Tongue (tissue), 3 donors: ENCODE measurements at places on chromosomes 1 and 21. TPM values are rescaled to one million over a fixed set of nuclear protein-coding genes. Genes with fewer than 3 reads are reported as not detected.

The COL9A2 gene
- 6.5 TPM for total RNA-seq

The TIAM1 gene
- total RNA-seq, result 28.0 TPM

The VAV3 gene
- total RNA-seq, result 39.8 TPM

The NR1I3 gene
- total RNA-seq, result not detected

The PDE4B gene
- 31.8 TPM for total RNA-seq

The AIRE gene
- total RNA-seq, result 0.10 TPM

The DMBX1 gene
- not detected for total RNA-seq

The DCLRE1B gene
- total RNA-seq, result 5.9 TPM

The TMEM222 gene
- 22.3 TPM for total RNA-seq

The IGSF3 gene
- 46.5 TPM for total RNA-seq

The OVAAL gene
- total RNA-seq, result not detected

The CLCA2 gene
- 12.7 TPM for total RNA-seq

The ZNF695 gene
- total RNA-seq, result 3.5 TPM

The ARTN gene
- total RNA-seq, result 0.82 TPM

The KCNE2 gene
- not detected for total RNA-seq

The CYP4A22 gene
- not detected for total RNA-seq

GRCh38 chr1:34864759-34865158, 5.2 kb upstream of the SMIM12 start:
- DNase-seq, result no peak

DNA sequence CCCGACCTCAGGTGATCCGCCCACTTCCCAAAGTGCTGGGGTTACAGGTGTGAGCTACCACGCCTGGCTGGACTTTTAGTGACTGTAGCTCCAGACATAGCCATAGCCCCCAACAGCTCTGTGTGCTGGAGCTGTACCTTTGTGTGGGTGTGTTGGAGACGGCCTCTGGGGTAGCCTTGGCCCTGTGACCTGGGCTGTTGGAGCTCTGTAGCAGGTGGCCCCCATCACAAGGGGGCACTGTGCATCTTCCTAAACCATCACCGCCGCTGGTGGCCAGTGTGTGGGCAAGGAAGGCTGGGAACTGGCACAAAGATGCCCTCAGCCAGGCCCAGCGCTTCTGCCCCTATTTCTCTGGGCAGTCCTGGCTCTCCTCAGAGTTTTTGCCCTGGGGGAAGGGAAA, 38.4 kb upstream of the FOXO6 start:
- DNase-seq, result no peak

GRCh38 chr1:64900916-64901315, 65.4 kb downstream of the JAK1 start:
- no peak for DNase-seq

GRCh38 chr21:23016617-23017016, 2018.4 kb downstream of the NCAM2 start:
- no peak for DNase-seq

- no peak for DNase-seq
Measured at GRCh38 chr1:242132121-242132817, 133.4 kb upstream of the MAP1LC3C start.

GRCh38 chr1:187157552-187157951, 328.8 kb downstream of the PLA2G4A start:
- no peak for DNase-seq

DNA sequence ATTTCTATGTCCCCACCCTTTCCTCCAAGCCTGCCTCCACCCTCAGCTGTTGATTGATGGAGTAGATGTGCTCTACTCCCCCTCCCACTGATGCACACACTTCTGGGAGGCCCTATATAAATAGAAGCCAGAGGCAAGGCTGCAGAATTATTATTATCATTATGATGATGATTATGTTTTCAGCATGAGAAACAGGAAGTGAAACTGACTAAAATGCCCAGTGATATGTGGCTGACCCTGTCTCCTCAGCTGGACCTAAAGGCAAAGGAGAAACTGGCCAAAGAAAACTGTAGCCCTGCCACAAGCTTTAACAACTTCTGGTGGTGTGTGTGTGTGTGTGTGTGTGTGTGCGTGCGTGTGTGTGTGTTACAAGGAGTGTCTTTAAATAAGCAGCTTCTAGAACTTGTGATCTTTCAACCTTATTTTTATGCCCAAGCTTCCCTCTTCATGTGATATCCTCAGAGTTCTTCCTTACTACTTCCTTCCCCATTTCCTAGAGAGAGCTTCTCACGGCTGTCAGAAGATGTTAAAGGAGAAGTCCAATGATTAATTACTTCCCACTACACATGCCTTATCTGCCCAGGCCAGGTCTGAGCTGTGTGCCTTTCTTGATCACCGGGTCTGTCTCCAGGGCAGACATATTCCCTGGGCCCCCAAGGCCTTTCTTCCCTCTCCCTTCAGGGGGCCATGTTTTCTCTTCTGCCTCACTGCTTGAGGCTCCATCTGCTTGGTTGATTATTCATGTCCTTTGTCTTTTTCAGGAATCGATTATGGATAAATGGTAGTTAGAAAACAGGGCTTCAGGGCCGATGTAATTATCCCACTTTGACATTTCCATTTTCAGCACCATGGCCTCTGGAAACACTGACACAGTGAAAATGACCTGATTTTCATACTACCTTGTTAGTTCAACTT, 11.6 kb upstream of the MAPKAPK2 start:
- peak; percentile 52 for DNase-seq

- DNase-seq, result no peak
Measured at GRCh38 chr1:33097137-33097611, 16.2 kb downstream of the AZIN2 start.

GRCh38 chr1:108046026-108046425, 81.0 kb upstream of the VAV3 start:
- no peak for DNase-seq

- DNase-seq, result no peak
Measured at GRCh38 chr21:44499211-44499560, 40.8 kb downstream of the KRTAP10-1 start.

GRCh38 chr1:62280960-62281465, 38.2 kb downstream of the KANK4 start:
- DNase-seq, result no peak

- DNase-seq, result no peak
Measured at GRCh38 chr1:98386675-98387440, 274.7 kb upstream of the SNX7 start.

- no peak for DNase-seq
Measured at GRCh38 chr1:64814427-64814826, 69.6 kb downstream of the RAVER2 start.

DNA sequence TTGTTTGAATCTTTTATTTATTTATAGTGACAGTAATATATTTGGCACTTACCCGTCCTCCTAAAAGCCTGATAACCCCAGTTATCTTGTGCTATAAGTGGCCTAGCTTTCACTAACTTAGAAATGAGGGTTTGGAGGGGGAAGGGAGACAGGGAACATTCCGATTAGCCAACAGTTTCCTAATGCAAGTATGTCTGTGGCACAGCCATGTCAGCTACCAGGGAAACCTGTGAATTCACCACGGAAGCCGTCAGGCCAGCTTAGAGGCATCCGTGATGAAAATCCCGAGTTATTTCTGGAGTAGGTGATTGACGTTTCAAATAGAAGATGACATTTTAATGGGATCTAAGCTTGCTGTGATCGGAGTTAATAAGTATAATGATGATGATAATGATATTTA, 39.4 kb upstream of the BCL10 start:
- no peak for DNase-seq

- DNase-seq, result no peak
Measured at GRCh38 chr1:31791131-31791858, 24.5 kb downstream of the SPOCD1 start.

- DNase-seq, result no peak
Measured at GRCh38 chr21:21436012-21436534, 437.9 kb downstream of the NCAM2 start.

- no peak for DNase-seq
Measured at GRCh38 chr1:110477445-110477957, 26.6 kb downstream of the PROK1 start.

DNA sequence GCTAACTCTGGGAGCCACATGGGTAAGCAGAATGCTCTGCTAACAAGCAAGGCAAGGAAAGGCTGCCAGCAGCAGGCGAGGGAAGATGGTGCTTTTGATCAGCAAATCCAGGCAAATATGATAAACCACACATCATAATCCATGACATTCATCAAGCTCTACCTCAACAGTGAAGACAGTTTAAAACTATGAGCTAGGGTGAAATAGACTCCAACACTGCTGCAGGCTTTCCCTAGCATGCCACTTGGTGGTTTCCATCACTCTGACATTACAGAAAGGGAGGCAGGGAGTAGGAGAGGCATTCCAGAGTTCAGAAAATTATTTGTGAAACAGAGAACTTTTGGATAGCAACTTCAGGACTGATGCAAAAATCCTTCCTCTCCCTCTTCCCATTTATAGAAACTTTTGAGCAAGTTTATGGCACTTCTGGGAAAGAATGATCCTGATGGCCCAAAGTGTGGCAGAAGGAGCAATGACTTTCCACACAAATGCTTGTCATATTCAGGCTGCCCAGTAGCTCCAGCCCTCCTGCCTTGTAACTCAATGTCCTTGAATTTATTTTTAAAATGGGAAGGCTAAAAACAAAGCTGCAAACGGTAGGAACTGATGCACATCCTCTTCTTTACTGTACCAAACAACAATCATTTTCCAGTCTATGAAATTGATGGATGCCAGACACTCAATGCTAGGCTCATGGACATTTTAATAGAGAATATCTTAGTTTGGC, 70.8 kb downstream of the SMYD2 start:
- no peak for DNase-seq

DNA sequence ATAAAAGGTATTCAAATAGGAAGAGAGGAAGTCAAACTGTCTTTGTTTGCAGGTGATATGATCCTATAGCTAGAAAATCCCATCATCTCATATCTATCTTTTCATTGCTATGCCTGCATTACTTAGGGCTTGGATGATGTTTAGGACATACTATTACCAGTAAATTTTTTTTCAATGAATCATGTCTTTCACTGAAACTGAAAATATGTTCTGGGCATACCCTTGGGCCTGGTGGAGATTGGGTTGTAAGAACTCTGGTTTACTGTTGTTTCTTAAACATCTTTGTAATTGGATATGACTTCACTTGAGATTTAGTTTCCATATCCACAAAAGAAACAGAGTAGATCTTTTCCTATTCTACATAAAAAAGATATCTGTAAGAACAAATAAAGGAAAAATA, 502.2 kb upstream of the PRMT6 start:
- no peak for DNase-seq

- DNase-seq, result no peak
Measured at GRCh38 chr1:201900476-201900875, 11.8 kb downstream of the SHISA4 start.

- no peak for DNase-seq
Measured at GRCh38 chr1:163562355-163562754, 240.6 kb downstream of the NUF2 start.

- DNase-seq, result no peak
Measured at GRCh38 chr1:101317590-101317989, 80.8 kb downstream of the S1PR1 start.

- no peak for DNase-seq
Measured at GRCh38 chr1:87632232-87632631, 303.6 kb downstream of the LMO4 start.

DNA sequence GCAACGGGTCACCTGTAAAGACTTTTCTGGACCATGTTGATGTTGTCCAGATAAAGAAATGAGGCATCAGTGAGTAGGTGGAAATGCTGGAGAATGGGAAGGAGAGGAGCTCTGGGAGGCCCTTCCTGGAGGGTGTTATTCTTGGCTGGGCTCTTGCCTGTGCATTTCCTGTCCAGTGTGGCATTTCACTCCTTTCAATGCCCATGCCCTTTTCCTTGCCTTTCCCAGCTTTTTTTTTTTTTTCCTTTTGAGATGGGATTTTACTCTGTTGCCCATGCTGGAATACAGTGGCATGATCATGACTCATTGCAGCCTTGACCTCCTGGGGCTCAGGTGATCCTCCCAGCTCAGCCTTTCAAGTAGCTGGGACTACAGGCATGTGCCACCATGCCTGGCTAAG, 11.8 kb downstream of the NOS1AP start:
- no peak for DNase-seq

DNA sequence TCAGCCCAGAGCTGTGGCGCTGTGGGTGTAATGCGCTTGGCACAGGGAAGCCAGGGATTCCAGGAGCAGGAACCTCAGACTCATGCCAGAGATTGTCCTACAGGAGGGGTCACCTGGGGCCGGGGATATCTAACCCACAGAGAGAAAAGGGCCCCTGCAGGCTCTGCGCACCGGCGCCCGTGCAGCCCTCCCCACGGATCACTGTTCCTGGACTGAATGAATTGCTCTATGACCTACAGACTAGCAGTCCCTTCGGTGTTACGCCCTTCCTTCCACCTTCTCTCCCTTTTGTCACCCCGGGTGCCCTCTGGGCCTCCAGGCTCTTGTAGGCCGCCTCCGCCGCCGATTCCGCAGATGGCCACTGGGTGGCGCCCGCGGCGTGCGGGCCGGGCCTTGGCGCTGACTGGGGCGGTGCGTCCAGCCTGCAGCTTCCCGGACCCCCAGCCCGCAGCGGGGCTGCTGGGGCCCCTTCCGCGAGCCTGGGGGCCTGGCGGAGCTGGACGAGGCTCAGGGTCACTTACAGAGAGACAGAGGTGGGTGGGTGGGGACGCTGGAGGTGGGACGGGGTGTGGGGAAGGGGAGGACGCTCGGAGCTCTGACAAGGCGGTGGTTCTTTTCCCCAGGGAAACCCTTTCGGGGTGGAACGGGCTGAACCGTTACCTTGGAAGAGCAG, 101.3 kb downstream of the IER5 start:
- DNase-seq, result peak; percentile 77

DNA sequence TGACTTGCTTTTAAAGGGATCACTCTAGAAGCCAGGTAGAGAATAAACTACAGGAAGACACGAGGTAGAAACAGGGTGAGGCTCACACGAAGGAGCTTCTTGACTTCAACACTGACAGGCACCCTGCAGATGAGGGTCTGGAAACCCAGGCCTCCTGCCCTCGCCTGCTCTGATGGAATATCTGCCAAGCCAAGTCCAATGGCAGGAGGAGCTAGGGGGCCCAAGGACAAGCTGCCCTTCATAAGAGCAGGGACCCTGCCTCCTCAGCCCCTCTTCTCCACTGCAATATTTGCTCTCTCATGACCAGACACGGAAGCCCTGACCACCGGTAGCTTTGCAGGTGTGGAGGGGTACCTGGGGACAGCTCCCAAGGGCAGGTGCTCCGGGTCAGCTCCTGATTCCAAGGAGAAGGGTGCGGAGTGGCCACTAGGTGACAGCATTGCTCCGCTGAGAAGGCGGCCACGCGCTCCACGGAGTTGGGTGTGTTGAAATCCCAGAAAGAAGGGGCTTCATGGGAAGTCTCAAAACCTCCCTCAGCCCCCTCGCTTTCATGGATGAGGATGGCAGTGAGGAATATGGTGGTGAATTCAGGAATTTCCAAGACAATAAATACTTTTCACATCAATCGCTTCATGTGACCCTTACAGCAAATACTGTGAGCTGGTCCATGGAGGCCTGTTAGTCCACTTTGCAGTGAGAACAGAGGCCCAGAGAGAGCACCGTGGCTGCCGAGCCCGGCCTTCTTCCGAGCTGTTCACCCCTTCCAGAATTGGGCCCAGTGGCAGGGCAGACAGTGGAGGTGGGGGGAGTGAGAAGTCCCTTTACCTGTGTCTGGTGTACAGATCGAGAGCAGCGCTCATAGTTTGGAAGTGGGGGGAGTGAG, 33.2 kb upstream of the PAX7 start:
- DNase-seq, result peak; percentile 74

DNA sequence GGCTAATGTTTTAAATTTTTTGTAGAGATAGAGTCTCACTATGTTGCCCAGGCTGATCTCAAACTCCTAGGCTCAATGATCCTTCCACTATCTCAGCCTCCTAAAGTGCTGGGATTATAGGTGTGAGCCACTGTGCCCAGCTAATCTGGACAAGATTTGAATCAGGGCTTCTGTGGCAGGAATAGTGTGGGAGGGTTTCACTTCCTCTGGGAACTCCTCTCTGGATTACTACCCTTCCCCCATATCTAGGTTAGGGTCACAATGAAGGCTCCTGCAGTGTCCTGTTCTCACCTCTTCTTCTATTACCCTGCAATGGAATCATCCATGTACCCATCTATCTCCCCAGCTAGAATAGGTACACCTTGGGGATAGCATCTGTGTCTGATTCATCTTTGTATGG, 133.6 kb upstream of the RAB4A start:
- DNase-seq, result no peak
